ENCODE measurements at places on chromosomes 6 and 20. TPM values are rescaled to one million over a fixed set of nuclear protein-coding genes. Genes with fewer than 3 reads are reported as not detected.

DNA sequence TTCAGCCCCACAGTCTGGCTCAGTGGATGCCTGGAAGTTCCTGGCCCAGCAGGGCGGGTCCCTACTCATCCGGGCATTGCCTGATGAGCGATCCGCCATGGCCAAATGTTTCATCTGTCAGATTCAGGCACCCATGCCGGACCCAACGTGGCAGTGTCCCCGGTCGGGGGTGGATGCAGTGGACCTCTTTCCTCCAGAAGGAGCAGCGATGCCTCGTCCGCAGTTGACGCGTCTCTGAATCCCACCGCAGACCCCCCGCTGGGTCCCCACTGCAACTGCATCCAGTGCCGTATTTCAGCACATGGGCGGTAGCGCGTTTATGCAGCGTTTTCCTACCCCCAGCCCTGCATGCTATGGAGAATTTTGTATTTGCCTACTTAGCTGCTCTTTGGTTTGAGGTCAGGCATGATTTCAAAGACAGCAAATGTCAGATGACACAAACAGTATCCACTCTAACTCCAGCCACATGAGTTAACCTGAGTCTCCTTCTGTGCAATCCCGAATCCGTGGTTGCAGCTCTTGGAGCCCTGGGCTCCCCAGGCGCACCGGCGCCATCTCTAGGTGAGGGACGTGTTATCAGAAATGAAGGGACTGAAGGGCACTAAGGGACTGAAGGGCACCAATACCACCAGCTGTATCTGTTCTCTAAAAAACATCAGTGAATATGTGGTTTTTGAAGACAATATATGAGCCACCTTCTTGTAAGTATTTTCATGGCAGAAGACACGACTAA lies 72.6 kb upstream of the THBS2 start:
- peak; percentile 84 for DNase-seq

DNA sequence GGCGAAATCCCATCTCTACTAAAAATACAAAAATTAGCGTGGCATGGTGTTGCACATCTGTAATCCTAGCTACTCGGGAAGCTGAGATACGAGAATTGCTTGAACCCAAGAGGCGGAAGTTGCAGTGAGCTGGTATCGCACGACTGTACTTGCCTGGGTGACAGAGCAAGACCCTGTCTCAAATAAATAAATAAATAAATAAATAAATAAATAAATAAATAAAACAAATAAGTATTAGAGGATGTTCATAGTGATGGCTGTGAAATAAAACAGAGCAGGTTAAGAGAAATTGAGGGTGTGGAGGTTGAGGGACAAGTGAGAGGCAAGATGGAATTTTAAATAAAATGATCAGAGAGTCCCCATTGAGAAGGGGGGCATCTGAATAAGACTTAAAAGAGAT lies 124.7 kb upstream of the DST start:
- no peak for DNase-seq

DNA sequence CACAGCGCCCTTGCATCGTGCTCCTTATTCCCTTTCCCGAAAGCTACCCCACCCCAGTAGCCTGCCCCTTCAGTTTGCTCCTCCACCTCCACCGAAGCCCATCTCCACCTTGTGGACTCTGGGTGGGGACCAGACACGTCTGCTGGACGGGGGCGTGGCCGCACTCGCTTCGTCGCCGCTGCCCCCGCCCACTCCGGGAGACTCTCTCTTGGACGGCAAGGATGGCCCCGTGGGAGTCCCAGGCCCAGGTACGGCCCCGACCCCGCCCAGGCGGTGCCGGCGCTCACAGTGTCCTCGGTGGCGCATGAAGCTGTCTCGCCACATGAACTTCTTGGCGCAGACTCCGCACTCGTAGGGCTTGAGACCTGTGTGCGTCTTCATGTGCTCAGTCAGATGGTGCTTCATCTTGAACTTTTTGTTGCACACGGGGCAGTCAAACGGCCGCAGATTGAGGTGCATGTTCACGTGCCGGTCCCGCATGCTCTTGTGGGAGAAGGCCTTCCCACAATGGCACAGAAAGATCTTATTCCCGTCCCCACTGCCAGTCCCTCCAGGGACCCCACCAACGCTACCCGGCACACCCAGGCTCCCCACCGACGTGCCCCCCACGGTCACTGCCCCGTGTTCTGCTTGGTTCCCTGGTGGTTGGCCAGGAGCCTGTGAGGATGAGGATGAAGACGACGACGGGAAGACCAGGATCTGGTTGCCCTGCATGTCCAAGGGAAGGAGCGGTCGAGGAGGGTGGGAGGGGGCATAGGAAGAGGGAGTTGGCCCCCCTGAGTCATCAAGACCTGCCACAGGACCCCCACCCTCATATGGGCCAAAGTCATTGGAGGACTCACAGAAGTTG lies 1.3 kb upstream of the TAPBP start:
- no peak for DNase-seq

- DNase-seq = no peak
Measured at GRCh38 chr6:14128012-14128411, 10.4 kb downstream of the CD83 start.

- peak; percentile 18 for DNase-seq
Measured at GRCh38 chr6:156250593-156250992, 526.6 kb upstream of the ARID1B start.

GRCh38 chr6:20188630-20189075 lies 23.6 kb downstream of the MBOAT1 start:
- peak; percentile 27 for DNase-seq

DNA sequence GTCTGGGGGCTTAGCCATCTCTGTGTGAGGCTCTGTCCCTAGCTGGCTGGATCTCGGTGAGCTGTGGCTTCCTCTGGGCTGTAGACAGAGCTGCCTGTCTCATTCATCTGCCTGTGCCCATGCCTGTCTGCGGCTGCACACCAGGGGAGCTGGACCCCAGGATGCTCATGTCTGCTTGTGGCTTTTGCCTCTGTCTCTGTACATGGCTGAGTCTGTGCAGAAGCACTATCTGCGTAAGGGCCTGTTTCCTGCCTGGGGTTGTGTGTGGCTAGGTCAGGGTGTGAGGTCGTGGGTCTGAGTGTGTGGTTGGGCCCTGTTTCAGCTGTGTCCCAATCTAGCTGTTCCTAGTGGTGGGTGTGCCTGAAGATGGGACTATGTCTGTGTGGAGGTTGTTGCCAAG lies 68.2 kb downstream of the CDH22 start:
- DNase-seq = no peak

- no peak for DNase-seq
Measured at GRCh38 chr6:39113788-39114187, 1.2 kb downstream of the SAYSD1 start.

DNA sequence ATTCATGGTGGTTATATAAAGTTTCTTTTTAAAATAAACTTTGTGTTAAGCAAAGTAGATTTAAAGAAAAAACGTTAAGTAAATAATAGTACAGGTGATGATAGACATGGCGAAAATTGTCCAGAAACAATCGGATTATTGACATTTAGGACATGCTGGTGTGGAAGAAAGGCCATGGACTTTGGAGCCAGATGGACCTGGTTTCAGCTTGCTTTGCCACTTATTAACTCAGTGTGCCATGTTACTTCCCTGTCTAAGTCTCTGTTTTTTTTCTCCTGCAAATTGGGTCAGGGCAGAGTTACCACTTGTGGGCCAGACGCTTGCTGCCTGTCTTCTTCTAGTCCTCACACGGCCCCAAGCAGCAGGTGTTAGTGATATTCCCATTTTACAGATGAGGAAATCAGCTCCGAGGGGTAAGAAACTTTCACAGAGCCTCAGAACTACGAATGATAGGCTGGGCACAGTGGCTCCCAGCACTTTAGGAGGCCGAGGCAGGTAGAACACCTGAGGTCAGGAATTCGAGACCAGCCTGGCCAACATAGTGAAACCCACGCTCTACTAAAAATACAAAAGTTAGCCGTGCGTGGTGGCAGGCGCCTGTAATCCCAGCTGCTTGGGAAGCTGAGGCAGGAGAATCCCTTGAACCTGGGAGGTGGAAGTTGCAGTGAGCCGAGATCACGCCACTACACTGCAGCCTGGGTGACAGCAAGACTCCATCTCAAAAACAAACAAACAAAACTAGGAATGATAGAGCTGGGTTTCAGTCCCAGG lies 12.4 kb downstream of the KIF3B start:
- no peak for DNase-seq

DNA sequence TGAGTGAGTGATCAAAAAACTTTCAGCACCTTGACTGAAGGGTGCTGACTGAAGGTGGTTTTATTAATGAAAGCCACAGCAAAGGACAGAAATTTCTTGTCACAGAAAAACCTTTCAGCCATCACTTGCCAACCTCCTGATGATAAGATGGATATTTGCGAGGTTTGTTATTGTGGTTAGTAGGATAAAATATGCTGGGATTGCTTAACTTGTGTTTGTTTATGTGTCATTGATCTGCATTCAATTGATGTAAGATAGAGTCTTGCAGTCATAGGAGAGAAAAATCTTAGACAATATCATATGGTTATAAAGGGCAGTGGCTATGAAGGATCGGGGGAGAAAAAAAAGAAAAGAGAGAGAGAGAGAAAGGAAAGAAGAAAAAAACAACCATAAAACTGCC lies 1.2 kb downstream of the TSBP1 start:
- DNase-seq = peak; percentile 15

DNA sequence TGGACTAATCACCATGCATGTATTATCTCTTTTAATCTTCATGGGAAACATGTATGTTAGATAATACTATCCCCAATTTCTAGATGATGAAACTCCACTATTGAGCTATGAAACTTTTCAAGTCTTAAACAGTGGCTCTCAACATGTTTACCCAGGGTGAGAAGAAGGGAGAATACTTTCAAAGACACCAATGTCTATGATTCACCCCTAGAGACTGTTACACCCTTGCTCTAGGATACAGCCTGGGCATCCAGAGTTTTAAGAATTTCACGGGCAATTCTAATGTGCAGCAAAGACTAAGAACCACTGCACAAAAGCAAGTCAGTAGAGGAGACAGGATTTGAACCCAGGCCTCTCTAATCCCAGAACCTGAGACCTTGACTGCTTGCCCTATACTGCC lies 47.8 kb downstream of the GFOD1 start:
- no peak for DNase-seq

- DNase-seq = no peak
Measured at GRCh38 chr6:63964366-63964765, 328.8 kb downstream of the PHF3 start.

DNA sequence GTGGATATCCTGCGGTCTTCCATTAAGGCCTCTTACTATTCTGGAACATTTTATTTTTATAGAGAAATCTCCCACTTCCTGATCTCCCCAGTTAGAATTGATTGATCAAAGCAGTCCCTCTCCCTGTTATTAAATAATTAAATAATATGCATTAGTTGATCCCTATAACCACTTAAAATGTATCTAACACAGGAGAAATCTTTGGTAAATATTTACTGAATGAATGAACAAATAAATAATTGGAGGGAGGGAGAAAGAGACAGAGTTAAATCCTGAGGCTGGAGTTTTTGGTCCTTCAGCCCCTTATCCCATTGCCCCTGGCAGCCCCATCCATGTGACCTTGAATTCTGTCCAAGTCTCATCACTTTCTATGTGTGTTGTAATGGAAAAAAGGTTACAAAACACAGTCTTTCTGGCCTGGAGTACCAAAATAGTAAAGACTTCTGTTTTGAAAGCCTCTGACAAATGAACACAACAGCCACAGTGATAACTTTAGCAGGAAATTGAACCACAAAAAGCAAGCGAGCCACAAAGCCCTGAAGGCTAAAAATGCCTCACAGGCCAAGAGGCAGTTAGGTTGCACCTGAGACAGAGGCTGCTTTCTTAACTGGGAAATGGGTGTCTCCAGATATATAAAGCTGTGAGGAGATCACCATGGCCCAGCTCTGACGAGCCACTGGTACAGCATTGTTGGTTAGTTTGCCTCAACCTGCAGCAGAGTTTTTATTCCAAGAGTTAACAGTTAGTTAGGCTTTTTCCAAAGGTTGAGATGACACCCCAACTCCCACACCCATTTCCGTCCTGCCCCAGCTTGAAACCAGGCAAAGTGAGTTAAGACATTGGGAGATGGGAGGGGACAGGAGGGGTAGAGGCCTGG lies 11.3 kb downstream of the NT5E start:
- DNase-seq = peak; percentile 95

DNA sequence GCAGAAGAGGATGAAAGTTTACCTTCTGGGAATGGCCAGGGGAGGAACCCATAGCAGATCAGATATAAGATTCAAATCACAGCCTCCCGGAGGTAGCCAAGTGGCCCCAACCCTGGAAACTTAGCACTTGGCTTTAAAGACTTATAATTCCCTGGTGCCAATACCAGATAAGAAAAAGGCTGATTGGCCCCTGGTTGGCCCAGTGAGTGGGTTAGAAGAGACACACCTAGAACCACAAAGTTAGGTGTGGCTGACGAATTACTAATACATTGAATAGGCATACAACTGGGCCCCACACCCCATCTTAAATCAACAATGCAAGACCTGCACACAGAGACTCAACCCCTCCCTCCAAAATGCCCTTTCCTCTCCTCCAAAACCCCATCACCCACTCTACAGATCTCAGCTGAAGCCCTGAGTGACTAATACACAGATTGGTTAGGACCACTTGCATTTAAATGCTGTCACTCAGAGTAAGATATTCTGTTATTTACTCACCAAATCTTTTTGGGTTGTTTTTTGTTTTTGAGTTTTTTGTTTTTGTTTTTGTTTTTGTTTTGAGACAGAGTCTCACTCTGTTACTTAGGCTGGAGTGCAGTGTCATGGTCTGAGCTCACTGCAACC lies 315.4 kb upstream of the JARID2 start:
- DNase-seq = no peak

- no peak for DNase-seq
Measured at GRCh38 chr20:18742841-18743240, 70.7 kb upstream of the SCP2D1 start.

- no peak for DNase-seq
Measured at GRCh38 chr6:128499079-128499731, 21.2 kb downstream of the PTPRK start.

DNA sequence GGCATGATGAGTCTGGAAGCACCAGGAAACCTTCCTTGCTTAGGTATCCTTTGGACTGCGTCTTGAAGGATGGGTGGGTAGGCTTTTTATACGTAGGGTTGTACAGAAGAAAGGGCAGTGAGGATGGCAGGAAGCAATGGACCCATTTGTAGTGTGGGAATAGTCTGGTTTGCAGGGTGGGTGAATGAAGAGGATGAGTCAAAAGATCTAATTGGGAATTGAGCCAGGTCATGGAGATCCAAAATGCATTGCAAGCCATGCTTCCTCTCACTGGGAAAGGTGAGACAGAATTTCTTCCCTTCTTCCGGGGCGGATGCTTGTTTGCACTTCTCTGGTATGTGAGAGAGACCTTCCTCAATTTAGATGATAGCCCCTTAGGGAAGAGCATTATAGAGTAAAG lies 10.1 kb upstream of the BTBD3 start:
- DNase-seq = peak; percentile 84

Gene STX11
- total RNA-seq = 0.71 TPM

Gene PKHD1
- 0.02 TPM for total RNA-seq

Gene ACTL10
- not detected for total RNA-seq

Gene SLC26A8
- not detected for total RNA-seq

Gene FERMT1
- 2.0 TPM for total RNA-seq

Gene PDE10A
- total RNA-seq = 0.07 TPM

Gene DEFB124
- not detected for total RNA-seq

Gene BPIFB2
- total RNA-seq = not detected

Gene ANKEF1
- 4.5 TPM for total RNA-seq

Gene BPIFA2
- not detected for total RNA-seq
